Hypothalamus (tissue), 51 donors: ENCODE measurements at places on chromosomes 13 and 19.

- no peak for DNase-seq
Measured at GRCh38 chr13:94673851-94674250, 38.5 kb downstream of the SOX21 start.

GRCh38 chr13:52797176-52797575, 51.3 kb downstream of the PCDH8 start:
- no peak for DNase-seq

- DNase-seq, result no peak
Measured at GRCh38 chr19:10861103-10861651, 10.2 kb upstream of the CARM1 start.

- DNase-seq, result no peak
Measured at GRCh38 chr19:52270266-52270885, 989 bp downstream of the ZNF766 start.

- DNase-seq, result no peak
Measured at GRCh38 chr19:39379865-39380396, 11.0 kb downstream of the PAF1 start.

DNA sequence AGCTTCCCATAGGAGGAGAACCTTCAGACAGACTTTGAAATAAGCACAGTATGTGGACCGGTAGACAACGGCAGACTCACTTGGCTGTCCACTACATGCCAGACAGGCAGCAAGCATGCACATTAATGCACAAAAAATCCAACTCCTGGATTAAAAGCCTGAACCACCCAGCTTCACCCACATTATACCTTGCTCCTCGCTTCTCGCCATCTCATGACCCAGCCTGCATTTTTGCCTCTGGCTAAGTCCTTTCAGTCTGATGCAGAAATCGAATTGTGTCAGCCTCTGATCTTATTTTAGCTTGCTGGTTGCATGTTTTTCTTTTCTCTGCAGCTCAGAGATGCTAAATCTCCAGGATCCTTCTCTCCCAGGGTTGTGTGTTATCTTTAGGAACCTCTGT, 358.7 kb downstream of the RFC3 start:
- DNase-seq, result no peak

DNA sequence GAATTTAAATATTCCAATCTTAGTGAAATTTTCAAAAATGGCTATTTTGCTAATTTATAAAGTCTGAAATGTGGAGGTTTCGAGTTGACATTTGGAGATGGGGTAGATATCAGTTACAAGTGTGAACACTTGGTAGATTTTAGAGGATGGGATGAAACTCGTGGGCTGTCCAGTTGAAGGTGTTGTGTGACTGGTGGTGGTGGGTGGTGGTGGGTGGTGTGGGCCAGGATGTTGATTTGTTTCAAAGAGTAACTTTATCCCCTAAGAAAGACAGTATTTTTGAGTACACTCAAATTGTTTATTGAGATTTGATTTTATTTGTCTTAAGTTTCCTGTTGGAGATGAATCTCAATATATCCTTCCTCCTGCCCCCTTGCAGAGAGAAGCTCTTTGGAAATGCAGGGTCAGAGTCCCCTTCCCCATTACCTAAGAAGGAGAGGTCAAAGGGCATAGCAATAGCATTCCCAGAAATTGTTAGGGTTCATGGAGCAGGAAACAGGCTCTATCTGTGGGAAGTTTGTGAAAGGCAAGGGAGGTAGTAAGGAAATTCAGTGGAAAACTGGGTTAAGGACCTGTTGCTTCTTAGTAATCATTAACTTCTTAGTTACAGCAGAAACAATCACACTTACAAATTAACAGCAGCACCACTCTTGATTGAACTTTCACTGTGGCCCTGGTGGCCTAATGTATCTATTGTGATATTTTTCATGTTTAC, 133.6 kb upstream of the RNF113B start:
- DNase-seq, result no peak
